Activated CD8-positive, alpha-beta T cell treated with anti-CD3 and anti-CD28 coated beads, Interleukin-2, amount 10 ng/mL, durations not matched to agents 7 days and 5 days (primary cell): ENCODE measurements at places on chromosomes 13 and 19. TPM values are rescaled to one million over a fixed set of nuclear protein-coding genes. Genes with fewer than 3 reads are reported as not detected.

DNA sequence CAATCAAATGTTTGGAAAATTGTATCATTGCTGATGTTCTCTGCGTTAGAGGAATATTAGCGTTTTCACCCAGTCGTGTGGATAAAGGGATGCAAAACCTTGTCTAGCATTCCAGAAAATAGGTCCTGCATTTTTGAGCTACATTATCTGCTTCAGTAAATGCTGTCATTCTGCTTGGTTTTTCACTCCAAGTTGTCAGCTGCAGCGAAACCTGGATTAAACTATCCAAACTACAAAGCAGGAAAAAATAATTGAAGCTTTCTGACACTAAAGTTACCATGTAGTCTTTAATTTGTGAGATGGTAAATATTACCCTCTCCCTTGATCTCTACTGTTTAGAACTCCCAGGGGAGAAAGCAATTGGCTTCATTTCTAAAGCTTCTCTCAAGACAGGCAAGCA, 1795.5 kb upstream of the PRR20A start:
- no peak overlapping the region for H3K4me3 ChIP-seq
- H3K27me3 ChIP-seq, result no peaks in the 10 kb centered on the region
- H3K36me3 ChIP-seq, result no peaks in the 10 kb centered on the region
- no peak overlapping the region for H3K27ac ChIP-seq

TMEM150B gene
- total RNA-seq, result not detected

DNASE2 gene
- total RNA-seq, result 27.4 TPM

DNA sequence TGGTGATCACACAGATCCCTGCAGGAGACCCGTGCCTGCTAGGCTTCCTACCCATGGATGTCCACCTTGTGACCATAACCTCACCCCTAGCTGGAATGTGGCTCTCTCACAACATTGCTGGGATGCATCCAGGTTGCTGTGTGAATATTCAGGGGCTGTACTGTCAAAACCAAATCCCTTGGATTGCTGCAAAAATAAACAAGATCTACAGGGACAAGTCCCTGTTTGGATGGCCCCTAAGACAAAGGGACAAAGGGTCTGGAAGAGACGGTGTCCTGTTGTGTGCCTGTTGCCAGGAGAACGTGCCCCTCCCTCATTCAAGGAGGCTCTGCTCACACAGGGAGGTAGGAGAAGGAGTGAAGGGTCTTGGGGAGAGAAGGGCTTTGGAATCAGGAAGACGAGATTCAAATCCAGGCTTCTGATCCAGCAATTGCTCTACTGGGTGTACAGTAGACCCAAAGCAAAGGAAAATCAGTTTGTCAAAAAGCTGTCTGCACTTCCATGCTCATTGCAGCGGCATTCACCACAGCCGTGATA, 89.2 kb upstream of the WASF3 start:
- no peaks in the 10 kb centered on the region for H3K4me1 ChIP-seq
- H3K36me3 ChIP-seq, result no peaks in the 10 kb centered on the region
- H3K4me3 ChIP-seq, result no peak overlapping the region
- DNase-seq, result no peak
- H3K27ac ChIP-seq, result no peak overlapping the region

DNA sequence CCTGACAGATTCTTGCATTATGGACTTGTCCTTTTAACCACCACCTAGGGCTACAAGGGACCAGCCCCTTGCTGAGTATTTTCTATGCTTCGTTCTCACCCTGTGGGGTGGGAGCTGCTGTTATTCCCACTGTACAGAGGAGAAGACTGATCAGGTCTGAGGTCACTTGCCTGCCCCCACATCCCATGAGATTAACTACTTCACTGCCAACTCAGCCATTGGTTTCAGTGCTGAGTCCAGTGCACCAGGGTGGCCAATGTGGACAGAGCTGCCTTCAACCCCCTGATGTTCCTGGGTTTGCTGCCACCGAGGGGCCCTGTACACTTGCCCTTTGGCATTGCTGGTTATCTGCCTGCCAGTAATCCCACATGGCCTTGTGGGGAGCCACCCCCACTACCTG, 6.9 kb downstream of the PRKACA start:
- no peak overlapping the region for H3K4me3 ChIP-seq
- peak overlapping the region; percentile 24 for H3K27ac ChIP-seq
- no peak for DNase-seq
- no peaks in the 10 kb centered on the region for H3K36me3 ChIP-seq
- H3K4me1 ChIP-seq, result peaks cover 43% of the 10 kb centered on the region

- no peak overlapping the region for H3K4me3 ChIP-seq
- peaks cover 3% of the 10 kb centered on the region for H3K27me3 ChIP-seq
- H3K36me3 ChIP-seq, result no peaks in the 10 kb centered on the region
- no peaks in the 10 kb centered on the region for H3K4me1 ChIP-seq
These were observed 34.4 kb downstream of the LYL1 start for GRCh38 chr19:13068085-13068846.

- DNase-seq, result no peak
- no peak overlapping the region for H3K4me3 ChIP-seq
- no peaks in the 10 kb centered on the region for H3K27me3 ChIP-seq
- H3K36me3 ChIP-seq, result no peaks in the 10 kb centered on the region
- H3K27ac ChIP-seq, result no peak overlapping the region
These were observed 57.9 kb downstream of the ZNF100 start for GRCh38 chr19:21709464-21709863.

FAM124A gene
- not detected for total RNA-seq

DNA sequence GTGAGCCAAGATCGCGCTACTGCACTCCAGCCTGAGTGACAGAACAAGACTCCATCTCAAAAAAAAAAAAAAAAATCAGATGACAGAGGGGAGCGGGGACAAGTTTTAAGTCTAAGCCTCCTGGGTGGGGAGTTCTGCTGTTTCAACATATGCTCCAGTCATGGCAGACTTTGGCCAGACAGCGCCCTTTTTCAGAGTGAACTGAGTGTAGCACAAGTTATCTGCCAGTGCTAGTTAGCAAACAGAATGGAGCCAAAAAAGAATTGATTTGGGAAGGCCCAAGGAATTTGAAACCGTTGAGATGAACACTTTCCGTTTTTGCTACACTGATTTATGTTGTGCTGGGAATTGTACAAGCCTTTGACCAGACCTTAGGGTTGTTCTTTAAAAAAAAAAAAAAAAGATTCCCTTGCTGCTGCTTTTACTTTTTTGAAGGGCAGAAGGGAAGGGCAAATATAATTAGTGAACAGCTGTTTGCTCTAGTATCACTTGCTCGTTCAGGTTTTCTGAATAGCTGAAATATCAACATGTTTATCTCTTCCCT, 5.7 kb downstream of the ACTN4 start:
- no peak overlapping the region for H3K27ac ChIP-seq
- H3K4me1 ChIP-seq, result peaks cover 97% of the 10 kb centered on the region
- DNase-seq, result no peak
- no peaks in the 10 kb centered on the region for H3K27me3 ChIP-seq
- peaks cover 61% of the 10 kb centered on the region for H3K36me3 ChIP-seq

- no peak overlapping the region for H3K27ac ChIP-seq
- H3K4me3 ChIP-seq, result no peak overlapping the region
- no peak for DNase-seq
- no peaks in the 10 kb centered on the region for H3K4me1 ChIP-seq
These were observed 174.4 kb downstream of the NUFIP1 start for GRCh38 chr13:44814836-44815235.

MEF2B gene
- 3.6 TPM for total RNA-seq

F7 gene
- total RNA-seq, result not detected

DNA sequence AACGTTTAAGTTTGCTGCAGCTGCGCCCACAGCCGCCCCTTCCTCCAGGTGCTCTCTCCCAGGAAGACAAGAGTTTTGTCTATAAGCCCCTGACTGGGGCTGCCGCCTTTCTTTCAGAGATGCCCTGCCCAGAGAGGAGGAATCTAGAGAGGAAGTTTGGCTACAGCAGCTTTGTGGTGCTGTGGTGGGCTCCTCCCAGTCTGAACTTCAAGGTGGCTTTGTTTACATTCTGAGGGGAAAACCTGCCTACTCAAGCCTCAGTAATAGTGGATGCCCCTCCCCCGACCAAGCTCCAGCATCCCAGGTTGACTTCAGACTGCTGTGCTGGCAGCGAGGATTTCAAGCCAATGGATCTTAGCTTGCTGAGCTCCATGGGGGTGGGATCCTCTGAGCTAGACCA, 6.4 kb upstream of the ERICH6B start:
- no peak overlapping the region for H3K27ac ChIP-seq
- DNase-seq, result no peak
- no peaks in the 10 kb centered on the region for H3K4me1 ChIP-seq
- peaks cover 48% of the 10 kb centered on the region for H3K27me3 ChIP-seq

- no peak overlapping the region for H3K4me3 ChIP-seq
- peak overlapping the region; percentile 74 for H3K27ac ChIP-seq
- peaks cover 16% of the 10 kb centered on the region for H3K4me1 ChIP-seq
- peak; percentile 50 for DNase-seq
These were observed 13.5 kb downstream of the IL12RB1 start for GRCh38 chr19:18073197-18073596.

SPTBN4 gene
- 0.47 TPM for total RNA-seq

DNA sequence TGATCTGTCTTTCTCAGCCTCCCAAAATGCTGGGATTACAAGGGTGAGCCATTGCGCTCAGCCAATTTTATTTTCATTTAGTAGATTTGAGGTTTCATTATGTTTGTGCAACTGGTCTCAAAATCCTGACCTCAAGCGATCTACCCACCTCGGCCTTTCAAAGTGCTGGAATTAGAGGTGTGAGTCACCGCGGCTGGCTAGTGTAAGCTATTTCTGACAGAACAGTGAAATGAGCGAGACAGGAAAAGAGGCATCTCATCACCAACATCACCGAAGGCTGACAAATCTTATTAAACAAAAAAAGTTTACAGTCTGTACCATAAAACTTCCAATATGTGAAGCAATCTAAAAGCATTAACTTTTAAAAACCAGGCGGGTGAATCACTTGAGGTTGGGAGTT, 12.2 kb upstream of the ZNF888 start:
- no peak overlapping the region for H3K4me3 ChIP-seq
- peaks cover 58% of the 10 kb centered on the region for H3K36me3 ChIP-seq
- no peak for DNase-seq
- H3K27me3 ChIP-seq, result no peaks in the 10 kb centered on the region
- H3K27ac ChIP-seq, result no peak overlapping the region

LILRB1 gene
- 0.92 TPM for total RNA-seq

DNA sequence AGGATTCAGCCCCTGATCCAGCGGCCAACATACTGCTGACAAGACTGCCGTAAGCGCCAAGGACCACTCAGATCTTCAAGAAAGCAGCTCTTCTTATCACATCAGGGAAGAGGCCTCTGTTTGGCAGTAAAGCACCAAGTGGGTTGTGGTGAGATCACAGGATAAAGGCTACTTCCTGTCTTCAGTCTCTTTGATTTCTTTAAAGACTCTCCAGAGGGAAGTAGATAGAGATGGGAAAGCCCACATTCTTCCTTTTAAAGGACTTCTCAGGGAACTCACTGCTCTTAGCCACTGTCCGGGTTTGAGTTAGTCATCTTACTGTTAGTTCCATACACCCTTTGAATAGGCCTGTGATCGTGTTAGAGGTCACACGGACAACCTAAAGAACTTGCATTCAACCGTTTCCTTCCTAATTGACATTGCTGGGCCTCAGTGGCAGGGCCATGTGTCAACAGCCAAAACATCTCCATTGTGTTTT, 47.2 kb upstream of the POMP start:
- DNase-seq, result peak; percentile 60
- H3K4me1 ChIP-seq, result peaks cover 22% of the 10 kb centered on the region
- peak overlapping the region; percentile 58 for H3K27ac ChIP-seq

CYP4F2 gene
- total RNA-seq, result not detected

GRCh38 chr19:5191091-5191490, 149.5 kb downstream of the PTPRS start:
- H3K36me3 ChIP-seq, result no peaks in the 10 kb centered on the region
- DNase-seq, result no peak
- no peak overlapping the region for H3K27ac ChIP-seq
- peaks cover 2% of the 10 kb centered on the region for H3K27me3 ChIP-seq
- no peak overlapping the region for H3K4me3 ChIP-seq

GRCh38 chr13:37085606-37086005, 19.9 kb downstream of the CSNK1A1L start:
- no peak overlapping the region for H3K27ac ChIP-seq
- no peak overlapping the region for H3K4me3 ChIP-seq
- peaks cover 8% of the 10 kb centered on the region for H3K27me3 ChIP-seq
- no peaks in the 10 kb centered on the region for H3K4me1 ChIP-seq

DNA sequence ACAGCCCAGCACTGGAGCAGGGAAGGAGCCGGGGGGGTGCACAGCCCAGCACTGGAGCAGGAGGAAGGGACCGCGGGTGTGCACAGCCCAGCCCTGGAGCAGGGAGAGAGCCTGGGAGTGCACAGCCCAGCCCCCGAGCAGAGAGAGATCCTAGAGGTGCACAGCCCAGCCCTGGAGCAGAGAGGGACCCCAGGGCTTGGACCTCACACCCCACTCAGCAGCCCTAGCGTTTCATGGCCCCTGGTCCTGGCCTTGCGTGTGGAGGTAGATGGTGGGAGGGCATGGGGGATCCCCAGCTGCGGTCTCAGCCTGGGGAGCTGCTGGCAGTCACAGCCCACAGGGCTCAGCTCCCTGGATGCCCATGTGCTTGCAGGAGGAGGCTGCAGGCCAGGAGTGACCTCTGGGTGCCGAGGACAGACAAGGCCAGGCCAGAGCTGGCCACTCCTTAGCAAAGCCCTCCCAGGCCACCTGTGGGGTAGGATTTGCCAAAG, 25.1 kb downstream of the GAS6 start:
- H3K4me1 ChIP-seq, result peaks cover 27% of the 10 kb centered on the region
- H3K27ac ChIP-seq, result no peak overlapping the region
- H3K36me3 ChIP-seq, result peaks cover 5% of the 10 kb centered on the region
- DNase-seq, result no peak

PRTN3 gene
- total RNA-seq, result not detected

GRCh38 chr19:9189535-9189934, 10.8 kb downstream of the OR7D2 start:
- no peak overlapping the region for H3K4me3 ChIP-seq
- H3K36me3 ChIP-seq, result no peaks in the 10 kb centered on the region
- H3K4me1 ChIP-seq, result no peaks in the 10 kb centered on the region

DNA sequence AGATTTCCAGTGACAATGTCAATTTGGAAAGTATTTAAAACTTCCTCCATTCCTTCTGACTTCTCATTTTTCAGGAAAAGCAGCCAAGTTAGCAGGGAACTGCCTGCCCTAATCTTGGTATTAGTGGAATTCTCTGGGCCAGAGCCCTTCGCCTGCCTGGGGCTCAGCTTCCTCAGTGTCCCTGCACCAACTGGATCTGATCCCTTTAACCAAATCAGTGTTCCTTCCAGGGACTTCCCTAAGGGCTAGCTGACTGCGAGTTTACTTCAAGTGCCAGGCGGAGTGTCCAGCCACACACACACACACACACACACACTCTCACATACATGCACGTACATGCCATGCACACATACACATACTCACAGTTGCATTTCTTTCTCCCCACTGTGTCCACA, 20.0 kb downstream of the RAB20 start:
- no peak for DNase-seq
- no peaks in the 10 kb centered on the region for H3K27me3 ChIP-seq
- H3K36me3 ChIP-seq, result peaks cover 2% of the 10 kb centered on the region

- H3K27me3 ChIP-seq, result no peaks in the 10 kb centered on the region
- no peak overlapping the region for H3K27ac ChIP-seq
- no peak for DNase-seq
- H3K4me3 ChIP-seq, result no peak overlapping the region
- H3K4me1 ChIP-seq, result peaks cover 12% of the 10 kb centered on the region
- H3K36me3 ChIP-seq, result no peaks in the 10 kb centered on the region
These were observed 9.2 kb downstream of the LRCH1 start for GRCh38 chr13:46562152-46562551.
